G401 (cell line): ENCODE measurements at places on chromosomes 16 and 17.
A peak's percentile ranks its signal among the peaks of the same experiment; 100 is the strongest.

DNA sequence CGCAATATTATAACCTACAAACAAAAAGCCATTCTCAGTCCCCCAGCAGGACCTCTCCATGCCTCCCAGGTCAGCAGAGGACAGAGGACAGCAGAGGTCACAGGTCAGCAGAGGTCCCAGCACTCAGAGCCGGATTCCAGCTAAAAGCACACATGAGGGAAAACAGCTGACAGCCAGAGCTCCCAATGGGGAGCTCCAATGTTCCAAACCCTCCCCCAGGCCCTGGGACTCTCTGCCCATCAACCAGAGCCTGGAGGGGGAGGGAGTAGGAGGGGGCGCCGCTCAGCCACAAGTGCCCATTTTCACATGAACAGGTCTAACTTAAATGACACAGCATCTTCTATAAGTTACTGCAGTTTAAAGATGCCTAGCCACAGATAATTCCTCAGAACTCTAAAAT, 77.5 kb downstream of the ANKRD11 start:
- no peak for DNase-seq

- DNase-seq: peak; percentile 59
Observed at GRCh38 chr16:80932708-80933095, 74.0 kb downstream of the CMC2 start.

DNA sequence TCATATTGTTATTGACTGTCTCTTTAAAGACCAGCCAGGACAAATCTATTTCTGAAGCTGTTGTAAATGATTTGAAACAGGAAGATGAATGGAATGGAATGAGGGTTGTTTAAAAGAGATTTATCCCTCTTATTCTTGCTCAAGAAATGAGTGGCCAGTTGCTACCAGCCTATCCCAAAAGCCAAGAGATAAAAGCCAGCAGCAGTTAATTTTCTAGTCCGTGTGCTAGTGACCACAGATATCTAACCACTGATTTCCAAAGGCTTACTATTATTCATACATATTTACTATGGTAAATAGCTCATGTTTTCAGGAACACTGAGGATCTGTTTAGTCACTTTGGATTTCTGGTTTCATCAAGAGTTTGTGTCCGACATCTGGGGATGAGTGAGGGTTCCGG, 105.7 kb downstream of the CDH13 start:
- no peak for DNase-seq

DNA sequence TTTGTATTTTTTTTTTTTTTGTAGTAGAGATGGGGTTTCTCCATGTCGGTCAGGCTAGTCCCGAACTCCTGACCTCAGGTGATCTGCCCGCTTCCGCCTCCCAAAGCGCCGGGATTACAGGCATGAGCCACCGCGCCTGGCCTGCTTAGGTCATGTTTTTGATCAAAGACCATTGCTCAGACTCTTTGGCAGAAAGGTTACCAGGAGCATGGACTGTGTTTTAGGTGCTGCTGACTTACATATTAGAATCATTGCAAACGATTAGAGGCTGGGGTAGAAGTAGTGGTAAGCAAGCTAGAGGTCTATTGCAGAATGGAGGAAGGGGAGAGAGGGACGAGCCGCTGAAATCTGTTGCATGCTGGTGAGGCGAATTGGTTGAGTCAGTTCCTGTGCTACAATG, 79.8 kb downstream of the TANGO6 start:
- no peak for DNase-seq

- DNase-seq: peak; percentile 71
Observed at GRCh38 chr17:20121359-20122253, 112.4 kb downstream of the SPECC1 start.
